ENCODE measurements at places on chromosomes 4 and X.

- DNase-seq: no peak
Measured at GRCh38 chr4:125353131-125353530, 38.4 kb downstream of the FAT4 start.

DNA sequence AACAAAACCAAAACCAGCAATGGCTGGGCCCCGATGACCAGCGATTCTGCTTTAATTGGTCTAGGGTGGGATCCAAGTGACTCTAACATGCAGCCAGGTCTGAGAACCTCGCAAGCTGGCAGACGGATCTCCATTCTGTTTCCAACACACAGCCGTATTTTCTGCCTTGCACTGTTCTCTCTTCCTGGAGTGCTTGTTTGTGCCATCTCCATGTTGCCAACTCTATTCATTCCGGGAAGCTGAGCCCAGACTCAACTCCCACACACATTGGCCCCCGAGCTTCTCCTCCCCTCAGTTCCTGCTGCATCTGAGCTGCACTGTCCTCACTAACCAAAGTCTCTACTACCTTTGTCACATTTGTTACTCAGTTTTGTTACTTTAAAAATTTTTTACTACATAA, 35.6 kb downstream of the GEMIN8 start:
- DNase-seq: no peak

DNA sequence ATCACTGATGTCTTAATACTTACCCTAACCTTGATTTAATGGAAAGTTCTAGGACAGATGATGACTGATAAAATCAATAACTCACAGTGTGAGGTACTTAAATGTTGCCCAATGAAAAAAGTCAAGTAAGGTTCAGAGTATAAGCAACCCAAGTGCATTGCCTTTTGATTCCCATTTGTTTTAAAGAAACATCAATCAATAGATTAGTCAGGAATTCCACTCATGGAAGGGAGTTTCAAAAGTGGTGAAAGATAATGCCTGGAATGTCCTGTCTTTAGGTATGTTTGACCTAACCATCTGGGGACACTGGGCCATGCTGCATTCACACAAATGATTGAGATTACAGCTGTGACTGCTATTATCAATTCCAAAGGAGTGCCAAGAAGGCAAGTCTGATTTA, 259.7 kb downstream of the PPARGC1A start:
- DNase-seq: no peak

- no peak for DNase-seq
Measured at GRCh38 chrX:29295987-29296680, 708.9 kb downstream of the IL1RAPL1 start.

- DNase-seq: no peak
Measured at GRCh38 chr4:3483471-3483921, 20.4 kb downstream of the DOK7 start.

DNA sequence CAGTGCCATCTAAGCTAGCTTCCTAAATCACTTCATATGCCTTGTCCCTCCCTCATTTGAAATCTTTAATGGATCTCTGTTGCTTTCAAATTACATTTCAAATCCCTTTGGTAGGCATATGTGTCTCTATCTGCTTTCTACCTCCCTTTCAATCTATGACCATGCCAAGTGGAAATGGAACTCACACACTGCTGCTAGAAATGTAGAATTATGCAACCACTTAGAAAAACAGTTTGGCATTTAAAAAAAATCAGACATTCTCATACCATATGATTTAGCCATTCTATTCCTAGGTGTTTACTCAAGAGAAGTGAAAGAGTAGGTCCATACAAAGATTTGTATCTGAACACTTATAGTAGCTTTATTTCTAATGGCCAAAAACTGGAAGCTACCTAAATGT, 413.5 kb upstream of the INTU start:
- DNase-seq: no peak

DNA sequence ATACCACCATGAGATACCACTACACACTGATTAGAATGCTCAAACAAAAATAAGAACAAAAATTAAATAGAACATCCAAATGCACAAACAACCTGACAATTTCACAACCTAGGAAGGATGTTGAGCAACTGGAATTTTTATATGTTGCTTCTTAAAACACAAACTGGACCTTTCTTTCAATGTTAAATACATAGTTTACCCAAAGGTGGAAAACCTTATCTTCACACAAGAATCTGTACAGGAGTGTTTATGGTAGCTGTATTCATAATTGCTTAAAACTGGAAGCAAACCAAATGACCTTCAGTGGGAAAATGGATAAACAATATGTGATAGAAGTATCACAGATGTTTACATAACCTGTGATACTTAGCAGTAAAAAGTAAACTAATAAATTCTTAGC, 573.8 kb downstream of the MAGEB5 start:
- no peak for DNase-seq

DNA sequence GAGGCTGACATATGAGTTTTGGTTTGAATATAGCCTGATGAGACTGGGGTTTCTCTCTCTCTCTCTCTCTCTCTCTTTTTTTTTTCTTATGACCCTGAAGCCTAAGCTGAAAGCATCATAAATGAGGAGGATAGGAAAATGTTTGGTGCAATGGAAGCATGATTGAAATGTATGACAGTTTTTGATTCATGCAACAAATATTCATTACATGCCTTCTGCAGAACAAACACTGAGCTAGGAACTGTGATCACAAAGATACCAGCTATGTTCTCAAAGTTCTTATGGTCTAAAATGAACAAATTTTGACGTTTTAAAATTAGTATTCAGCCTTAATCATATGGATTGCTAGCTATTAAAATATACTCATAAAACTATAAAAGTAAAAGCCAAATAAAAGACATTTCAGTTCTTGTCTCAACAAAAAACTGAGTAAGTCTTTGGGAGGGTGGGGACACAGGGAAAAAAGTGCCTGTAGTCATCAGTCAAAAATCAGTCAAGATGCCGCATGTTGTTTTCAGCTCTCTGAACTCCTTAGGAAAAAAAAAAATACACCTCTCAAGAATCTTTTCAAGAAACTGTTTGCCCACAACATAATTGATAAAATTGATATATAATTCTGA, 57.2 kb downstream of the NKX6-1 start:
- no peak for DNase-seq

GRCh38 chrX:10399043-10399741, 221.2 kb downstream of the MID1 start:
- no peak for DNase-seq

- DNase-seq: no peak
Measured at GRCh38 chr4:76641758-76642157, 206.7 kb downstream of the SHROOM3 start.
